ENCODE measurements at places on chromosomes 16 and 17. TPM values are rescaled to one million over a fixed set of nuclear protein-coding genes. Genes with fewer than 3 reads are reported as not detected.

Gene NOL11
- 52.8 TPM for polyA plus RNA-seq

Gene HBA2
- polyA plus RNA-seq: 113 TPM

GRCh38 chr17:58089111-58089510 is 5.9 kb downstream of the DYNLL2 start:
- no peaks in the 10 kb centered on the region for H3K36me3 ChIP-seq
- H3K27ac ChIP-seq: no peak overlapping the region

DNA sequence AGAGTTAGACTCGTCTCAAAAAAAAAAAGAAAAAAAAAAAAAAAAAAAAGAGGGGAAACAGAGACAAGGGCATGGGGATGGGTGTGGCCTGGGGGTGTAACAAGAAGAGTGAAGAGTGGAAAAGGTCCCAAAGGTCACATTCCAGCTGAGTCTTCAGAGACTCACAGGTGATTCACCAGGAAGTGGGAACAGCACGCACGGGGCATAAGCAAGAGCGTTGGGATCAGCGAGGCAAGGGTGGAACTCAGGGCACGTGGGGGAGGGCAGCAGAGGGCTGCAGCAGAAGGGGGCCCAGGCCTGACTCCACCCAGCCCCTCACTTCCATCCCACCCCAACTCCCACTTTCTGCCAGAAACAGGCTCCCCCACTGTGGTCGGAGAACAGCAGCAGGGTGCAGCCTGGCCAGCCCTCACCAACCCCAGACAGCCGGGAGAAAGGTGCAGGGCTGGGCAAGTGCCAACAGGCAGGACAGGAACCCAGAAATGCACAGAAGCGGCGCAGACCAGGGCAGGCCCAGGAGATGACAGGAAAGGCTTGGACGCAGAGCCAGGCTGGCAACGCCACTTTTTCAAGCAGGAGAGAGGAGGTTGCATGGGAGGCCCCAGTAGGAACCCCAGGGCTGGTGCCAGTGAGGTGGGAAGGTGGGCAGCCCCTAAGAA is 3.3 kb downstream of the MEAK7 start:
- H3K27ac ChIP-seq: no peak overlapping the region
- peaks cover 16% of the 10 kb centered on the region for H3K4me1 ChIP-seq
- H3K36me3 ChIP-seq: no peaks in the 10 kb centered on the region

- H3K27ac ChIP-seq: no peak overlapping the region
- DNase-seq: peak; percentile 77
- H3K36me3 ChIP-seq: no peaks in the 10 kb centered on the region
- no peak overlapping the region for H3K4me3 ChIP-seq
- no peaks in the 10 kb centered on the region for H3K4me1 ChIP-seq
Observed at GRCh38 chr16:57600048-57600835, 28.2 kb upstream of the ADGRG1 start.

DNA sequence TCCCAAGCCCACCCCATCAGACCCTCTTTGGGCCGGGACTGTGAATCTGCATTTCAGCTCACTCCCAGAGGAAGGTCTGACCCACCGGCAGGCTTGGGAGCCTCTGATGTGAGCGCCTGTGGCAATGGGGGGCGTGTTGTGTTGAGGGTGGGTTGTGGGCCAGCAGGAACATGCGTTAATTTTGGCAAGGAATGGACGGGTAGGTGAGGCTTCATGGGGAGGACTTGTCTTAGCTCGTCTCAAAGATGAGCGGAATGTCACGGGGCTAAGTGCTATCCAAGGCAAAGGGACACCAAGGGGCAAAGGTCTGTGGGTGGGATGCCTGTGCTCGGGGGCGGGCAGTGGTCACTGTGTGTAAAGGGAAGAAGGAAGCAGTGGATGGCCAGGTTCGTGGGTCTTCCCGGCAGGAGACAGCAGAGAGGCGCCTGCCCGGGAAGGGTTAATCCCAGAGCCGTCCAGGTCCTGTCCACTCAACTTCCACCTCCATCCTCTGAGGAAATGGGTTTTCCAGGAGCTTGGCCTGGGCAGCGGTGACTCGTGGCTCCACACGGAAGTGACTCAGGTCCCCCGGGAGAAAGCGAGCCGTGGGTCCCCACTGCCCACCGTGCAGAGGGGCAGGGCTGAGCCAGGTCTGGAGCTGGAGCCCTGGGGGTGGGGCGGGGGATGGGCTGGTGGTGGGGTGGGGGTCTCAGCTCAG is 17.4 kb downstream of the ADGRG1 start:
- no peaks in the 10 kb centered on the region for H3K36me3 ChIP-seq
- no peaks in the 10 kb centered on the region for H3K4me1 ChIP-seq
- H3K27ac ChIP-seq: no peak overlapping the region
- peak; percentile 41 for DNase-seq

DNA sequence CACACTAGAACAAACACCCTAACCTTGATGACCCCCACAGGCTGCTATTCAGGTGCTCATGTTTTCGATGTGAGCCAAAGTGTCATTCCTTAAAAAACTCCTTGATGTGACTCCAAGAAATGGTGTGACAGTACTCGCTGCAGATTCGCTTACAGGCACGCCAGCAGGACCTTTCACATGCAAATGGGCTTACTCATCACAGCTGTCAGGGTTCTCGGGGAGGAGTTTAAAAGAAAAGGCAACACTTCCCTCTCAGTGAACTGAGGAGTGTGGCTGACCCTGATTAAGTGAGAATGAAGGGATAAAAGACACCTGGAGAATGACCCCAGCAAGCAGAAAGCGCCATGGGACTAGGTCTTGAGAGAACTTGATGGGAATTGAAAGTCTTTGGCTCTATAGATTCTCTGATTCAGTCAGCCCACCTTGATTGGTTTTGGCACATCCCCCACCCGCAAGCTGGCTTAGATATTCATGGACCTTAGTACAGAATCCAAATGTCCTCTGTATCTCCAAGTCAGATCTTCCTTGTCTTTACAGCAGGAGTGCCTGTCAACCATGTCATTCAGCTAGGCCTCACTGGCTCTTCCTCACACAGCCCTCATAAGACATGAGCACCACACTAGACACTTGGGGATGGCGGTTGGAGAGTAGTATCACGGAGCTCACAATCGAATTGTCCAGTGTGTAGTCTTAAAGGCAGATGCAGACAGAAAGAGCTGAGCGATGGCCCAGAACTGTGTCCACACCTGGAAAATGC is 82.6 kb downstream of the HIC1 start:
- no peaks in the 10 kb centered on the region for H3K27me3 ChIP-seq
- peaks cover 45% of the 10 kb centered on the region for H3K4me1 ChIP-seq
- H3K4me3 ChIP-seq: no peak overlapping the region
- H3K27ac ChIP-seq: peak overlapping the region; percentile 52
- DNase-seq: peak; percentile 82
- no peaks in the 10 kb centered on the region for H3K36me3 ChIP-seq

- no peak overlapping the region for H3K4me3 ChIP-seq
- DNase-seq: no peak
Observed at GRCh38 chr16:53904533-53904932, 200.6 kb downstream of the FTO start.

- H3K27ac ChIP-seq: no peak overlapping the region
- peaks cover 37% of the 10 kb centered on the region for H3K27me3 ChIP-seq
- peak overlapping the region; percentile 40 for H3K4me3 ChIP-seq
- peak; percentile 15 for DNase-seq
- H3K4me1 ChIP-seq: peaks cover 14% of the 10 kb centered on the region
Observed at GRCh38 chr17:56594320-56595107, 1.0 kb downstream of the NOG start.
